Activated T-cell treated with anti-CD3 and anti-CD28 coated beads for 48 hours (primary cell): ENCODE measurements at places on chromosomes 7 and 10.

- DNase-seq, result no peak
Measured at GRCh38 chr7:131655866-131656265, 99.4 kb upstream of the PODXL start.

DNA sequence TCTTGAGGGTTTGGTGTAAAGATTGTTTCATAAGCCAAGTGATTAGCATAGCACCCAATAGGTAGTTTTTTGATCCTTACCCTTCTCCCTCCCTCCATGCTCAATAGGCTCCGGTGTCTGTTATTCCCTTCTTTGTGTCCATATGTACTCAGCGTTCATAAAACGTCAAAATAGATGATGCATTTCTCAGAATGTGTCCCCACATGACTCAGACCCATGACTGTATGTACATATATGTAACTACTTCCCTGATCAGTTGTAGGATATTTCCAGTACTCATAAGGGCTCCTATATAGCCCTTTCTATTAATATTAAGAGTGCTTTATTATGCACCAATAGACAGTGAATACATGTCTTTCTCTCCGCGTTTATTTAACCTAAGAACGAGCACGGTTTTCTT lies 466.9 kb downstream of the KIF20B start:
- DNase-seq, result no peak

DNA sequence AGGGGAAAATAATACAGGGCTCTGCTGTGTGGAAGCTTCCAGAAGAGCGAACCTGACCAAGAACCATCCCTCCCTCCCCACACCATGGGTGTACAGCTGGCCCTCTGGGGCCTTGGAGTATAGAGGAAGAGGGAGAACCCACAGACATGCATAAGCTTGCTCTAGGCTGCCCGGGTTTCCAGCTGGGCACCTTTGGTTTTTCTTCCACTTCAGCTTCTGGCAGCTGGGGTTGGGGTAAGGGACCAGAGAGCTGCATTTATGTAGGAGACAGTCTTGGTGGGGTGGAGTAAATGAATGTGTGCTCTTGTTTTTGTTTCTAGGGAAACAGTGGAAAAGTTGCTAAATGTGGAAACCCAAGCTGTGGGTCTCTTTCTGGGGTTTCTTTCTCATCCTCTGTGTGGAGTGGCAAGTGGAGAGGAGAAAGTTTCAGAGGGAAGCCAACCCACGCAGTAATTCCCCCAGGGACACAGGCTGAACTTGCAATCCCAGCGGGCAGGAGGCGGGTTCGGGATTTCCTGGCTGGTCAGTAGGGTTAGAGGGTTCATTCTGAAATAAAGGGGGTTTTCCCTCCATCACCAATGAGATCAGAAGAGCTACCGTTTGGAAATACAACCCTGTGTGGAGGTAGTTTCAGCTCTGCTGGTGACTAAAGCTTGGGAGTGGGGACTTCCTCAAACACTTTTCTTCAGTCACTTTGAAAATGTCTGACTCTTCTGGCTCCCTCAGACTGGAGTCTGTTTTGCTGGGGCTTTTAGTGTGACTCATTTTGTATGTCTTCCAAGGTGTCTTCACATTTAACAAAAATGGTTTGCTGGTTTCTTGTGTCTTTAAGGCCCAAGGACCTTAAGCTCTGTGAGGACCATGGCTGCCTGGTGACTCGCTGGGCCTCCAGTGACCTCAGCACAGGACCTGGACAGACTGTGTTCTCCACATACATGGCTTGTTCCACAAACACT lies 22.2 kb upstream of the SRGN start:
- DNase-seq, result no peak

DNA sequence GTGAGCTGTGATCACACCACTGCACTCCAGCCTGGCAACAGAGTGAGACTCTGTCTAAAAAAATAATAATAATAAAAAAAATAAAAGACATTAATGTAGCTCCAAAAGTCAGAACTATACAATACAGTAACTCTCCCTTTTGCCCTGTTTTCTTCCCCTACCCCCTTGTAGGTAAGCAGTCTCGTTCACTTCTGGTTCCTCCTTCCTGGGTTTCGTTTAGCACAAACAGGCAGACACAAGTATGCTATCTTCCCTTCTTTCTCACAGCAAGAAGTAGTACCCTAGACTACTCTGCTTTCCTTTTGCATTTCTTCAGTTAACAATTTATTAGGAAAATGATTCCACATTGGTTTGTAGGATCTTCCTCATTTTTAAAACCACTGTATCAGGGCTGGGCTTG lies 33.1 kb downstream of the PDSS1 start:
- DNase-seq, result no peak

GRCh38 chr10:15505329-15505728 lies 134.2 kb upstream of the FAM171A1 start:
- DNase-seq, result no peak

GRCh38 chr7:51471210-51471980 lies 154.8 kb upstream of the COBL start:
- no peak for DNase-seq

DNA sequence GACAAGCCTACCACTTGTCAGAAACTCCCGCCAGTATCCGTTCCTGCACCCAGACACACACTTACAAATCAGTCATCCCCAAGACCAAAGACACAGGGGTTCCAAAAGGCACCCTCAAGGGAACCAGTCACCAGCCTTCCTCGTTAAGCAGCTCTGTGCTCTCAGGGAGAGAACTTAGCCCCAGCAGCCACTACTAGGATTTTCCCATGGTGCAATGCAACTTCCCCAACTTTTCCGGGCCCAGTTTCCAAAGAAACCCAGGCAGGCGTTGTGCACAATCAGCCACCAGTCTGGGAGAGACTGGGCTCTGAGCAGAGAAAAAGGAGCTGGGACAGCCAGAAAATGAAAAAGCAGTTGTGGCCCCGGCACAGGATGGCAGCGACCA lies 1.2 kb downstream of the DLG5 start:
- DNase-seq, result no peak

- DNase-seq, result no peak
Measured at GRCh38 chr7:958221-959200, 4.0 kb upstream of the ADAP1 start.

- DNase-seq, result no peak
Measured at GRCh38 chr7:125136341-125136740, 206.7 kb upstream of the POT1 start.

DNA sequence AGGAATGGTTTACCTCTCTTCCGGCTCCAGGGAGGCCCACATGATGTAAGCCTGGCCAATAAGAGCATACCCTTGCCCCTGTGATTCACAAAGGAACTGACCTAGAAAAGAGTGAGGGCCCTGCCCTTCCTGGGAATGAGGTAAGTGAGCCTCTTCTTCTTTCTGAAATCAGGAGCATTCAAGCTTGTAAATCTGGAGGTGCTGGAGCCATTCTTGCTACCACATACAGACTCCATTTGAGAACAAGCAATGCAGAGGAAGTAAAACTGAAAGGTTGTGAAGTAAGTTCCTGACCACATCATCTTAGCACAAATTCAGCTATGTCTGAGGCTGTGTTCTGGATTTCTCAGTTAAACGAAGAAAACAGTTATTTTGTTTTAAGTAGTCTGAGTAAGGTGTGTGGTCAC lies 132.2 kb downstream of the CD36 start:
- no peak for DNase-seq

GRCh38 chr10:2978574-2979273 lies 88.6 kb upstream of the PFKP start:
- DNase-seq, result no peak

DNA sequence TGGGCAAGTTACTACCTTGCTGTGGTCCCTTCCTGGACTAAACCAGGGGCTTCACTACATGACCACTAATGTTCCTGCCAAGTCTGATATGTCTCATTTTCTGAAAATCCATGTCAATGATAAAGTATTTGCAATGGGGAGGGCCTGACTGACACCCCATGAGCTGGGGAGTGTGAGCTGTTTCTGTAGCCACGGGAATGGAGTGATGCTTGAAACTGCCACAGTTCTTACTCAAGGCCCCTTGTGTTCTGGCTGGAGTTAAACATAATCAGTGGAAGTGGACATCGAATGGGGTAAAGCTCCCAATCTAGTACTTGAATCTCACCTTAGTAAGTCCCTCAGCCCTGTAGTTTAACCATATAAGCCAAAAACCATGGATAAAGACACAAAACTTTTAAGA lies 61.9 kb upstream of the PDLIM1 start:
- DNase-seq, result no peak
